ENCODE measurements at places on chromosomes 6 and 20. TPM values are rescaled to one million over a fixed set of nuclear protein-coding genes. Genes with fewer than 3 reads are reported as not detected.

Gene HLA-DPA1
- 707 TPM for total RNA-seq

Gene BLCAP
- total RNA-seq, result 51.2 TPM

Gene BMP6
- not detected for total RNA-seq

Gene LTA
- total RNA-seq, result 69.8 TPM

Gene SCRT2
- not detected for total RNA-seq

Gene PPARD
- 12.3 TPM for total RNA-seq

Gene SPATA2
- 10.1 TPM for total RNA-seq

Gene PBOV1
- not detected for total RNA-seq

Gene GLYATL3
- total RNA-seq, result not detected

DNA sequence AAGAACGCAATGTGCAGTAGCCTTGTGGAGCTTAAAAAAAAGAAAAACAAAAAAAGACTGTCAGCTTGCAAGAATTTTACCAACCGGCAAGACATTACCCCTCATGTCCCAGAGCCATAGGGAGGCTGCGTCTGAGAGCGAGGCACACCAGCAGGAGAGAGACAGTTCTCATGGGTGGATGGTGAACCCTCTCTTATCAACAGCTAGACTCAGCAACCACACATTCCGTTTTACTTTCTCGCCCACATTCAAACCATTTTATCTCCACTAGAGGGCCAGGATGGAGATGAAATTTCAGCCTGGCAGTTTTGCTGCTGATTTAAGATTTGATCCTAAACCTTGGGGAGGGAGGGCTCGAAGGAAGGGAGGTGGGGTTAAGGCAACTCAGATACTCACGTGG, 247.0 kb downstream of the ATXN1 start:
- no peak for DNase-seq

DNA sequence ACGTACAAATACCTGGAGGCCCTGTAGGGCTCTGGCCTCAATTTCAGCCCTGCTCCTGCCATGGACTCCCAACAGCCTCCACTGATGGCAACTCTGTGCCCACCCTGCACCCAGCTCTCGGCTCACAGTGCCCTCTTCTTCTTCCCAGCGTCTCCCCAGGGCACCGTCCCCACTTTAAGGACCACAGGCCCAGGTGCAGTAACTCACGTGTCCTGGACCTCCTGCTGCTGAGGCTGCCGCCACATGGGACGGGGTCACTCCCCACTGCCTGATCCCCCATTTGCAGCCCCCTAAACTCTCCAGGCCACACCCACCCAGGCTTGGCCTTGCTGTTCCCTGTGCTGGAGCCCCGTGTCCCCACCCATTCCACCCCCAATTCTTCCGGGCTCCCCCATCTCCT, 223.4 kb downstream of the PREX1 start:
- no peak for DNase-seq

DNA sequence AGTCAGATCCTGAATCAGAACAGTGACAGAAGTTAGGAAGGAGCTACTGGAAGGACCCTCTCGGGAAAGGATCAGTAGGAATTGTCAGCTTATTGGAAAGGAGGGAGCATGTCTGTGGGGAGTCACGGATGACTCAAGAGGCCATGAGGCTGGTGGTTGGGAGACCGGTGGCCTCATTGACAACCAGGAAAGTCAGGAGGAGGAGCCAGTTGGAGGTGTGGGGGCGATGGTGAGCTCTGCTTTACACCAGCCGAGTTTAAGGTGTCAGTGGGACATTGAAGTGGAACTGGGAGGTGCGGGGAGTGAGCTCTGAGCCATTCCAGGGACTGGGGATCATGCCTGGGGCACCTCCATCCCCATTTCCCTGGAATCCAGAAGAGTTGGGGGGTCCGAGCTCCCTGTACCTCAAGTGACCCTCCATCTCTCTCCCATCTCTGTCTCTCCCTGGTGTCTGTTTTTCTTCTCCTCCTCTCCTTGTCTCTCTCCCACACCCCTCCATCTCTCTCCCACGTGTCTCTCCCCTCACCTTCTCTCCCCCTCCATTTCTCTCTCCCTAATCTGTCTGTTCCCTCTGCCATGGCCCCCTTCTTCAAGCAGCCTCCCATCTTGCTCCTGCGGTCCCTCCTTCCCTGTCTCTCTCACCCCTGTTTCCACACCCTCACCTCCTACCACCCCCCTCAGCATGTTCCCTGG, 14.3 kb upstream of the ZBTB9 start:
- DNase-seq, result no peak

- no peak for DNase-seq
These were observed 80.6 kb upstream of the MBOAT1 start for GRCh38 chr6:20292905-20293304.

GRCh38 chr6:144435602-144436426, 150.7 kb downstream of the UTRN start:
- no peak for DNase-seq

DNA sequence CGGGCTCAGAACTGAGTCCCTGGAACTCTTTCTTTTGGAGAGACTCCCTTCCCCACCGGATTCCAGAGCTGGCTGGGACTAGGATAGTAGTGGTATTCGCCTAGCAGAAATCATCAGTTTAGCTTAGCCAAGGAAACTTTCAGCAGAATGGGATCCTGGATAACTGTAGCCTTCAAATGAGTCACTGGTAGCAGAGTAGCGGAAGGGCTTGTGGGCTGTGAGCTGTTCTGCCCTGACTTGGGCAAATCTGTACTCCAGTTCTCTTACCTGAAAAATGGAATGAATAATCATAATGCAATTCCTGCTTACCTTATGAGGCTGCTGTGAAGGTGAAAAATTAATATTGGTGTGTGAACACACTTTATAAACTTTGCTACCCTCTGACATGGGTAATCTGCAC, 244.3 kb upstream of the CHD6 start:
- DNase-seq, result no peak

DNA sequence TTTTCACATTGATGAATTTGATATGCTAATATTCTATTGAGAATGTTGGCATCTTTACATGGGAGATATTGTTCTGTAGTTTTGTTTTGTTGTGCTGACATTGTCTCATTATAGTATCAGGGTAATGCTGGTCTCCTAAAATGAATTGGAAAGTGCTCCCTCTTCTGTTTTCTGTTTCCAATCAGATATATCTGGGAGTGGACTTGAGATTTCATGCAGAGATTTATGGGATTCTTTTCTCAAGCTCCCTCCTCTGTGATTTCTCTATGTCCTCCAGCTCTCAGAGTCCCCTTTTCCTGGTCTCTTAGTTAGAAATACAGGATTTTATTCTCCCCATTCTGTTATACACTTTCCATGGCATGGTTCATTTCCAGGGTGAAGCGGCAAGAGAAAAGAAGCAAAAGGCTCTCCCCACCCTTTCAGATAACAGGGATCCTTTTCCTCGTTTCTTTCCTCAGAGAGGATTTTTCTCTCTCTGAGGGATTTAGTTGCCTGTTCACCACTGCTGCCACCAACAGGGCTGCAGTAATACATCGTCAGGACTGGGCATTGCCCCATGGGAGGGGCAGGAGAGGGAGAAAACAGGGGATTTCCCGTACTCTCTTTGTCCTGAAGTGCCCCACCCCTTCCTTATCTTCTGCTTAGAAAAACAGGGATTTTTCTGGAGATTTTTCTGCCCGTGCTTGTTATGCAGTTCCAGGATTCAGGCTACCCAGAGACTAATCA, 59.3 kb upstream of the STMND1 start:
- no peak for DNase-seq

- DNase-seq, result no peak
These were observed 29.2 kb downstream of the TAF11 start for GRCh38 chr6:34858681-34859080.

GRCh38 chr20:33875534-33876026, 64.4 kb downstream of the CHMP4B start:
- DNase-seq, result no peak

DNA sequence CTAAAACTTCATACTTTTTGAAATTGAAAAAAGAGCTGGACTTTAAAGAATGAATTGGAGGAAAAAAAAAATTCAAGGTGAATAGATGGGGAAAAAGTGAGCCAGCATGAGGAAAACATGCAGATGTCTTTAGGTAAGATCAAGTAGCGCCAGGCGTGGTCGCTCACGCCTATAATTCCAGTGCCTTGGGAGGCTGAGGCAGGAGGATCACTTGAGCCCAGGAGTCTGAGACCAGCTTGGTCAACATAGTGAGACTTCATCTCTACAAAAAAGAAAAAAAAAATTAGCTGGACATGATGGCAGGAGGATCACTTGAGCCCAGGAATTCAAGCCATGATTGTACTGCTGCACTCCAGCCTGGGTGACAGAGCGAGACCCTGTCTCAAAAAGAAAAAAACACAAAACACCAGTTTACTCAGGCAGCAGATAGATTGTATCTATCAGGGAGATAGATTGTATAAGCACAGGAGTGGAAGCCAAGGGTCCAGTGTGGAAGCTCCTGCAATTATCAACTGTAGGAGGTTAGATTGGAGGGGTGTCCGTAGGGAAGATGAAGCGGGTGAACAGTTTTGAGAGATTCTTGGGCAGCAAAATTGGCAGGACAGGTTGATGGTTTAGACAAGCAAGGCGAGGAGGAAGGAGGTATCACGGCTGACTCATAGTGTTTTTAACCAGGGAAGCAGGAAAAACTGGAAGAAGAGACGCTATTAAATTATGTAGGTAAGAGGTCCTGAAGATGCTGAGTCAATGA, 97.6 kb upstream of the ZNF217 start:
- no peak for DNase-seq

DNA sequence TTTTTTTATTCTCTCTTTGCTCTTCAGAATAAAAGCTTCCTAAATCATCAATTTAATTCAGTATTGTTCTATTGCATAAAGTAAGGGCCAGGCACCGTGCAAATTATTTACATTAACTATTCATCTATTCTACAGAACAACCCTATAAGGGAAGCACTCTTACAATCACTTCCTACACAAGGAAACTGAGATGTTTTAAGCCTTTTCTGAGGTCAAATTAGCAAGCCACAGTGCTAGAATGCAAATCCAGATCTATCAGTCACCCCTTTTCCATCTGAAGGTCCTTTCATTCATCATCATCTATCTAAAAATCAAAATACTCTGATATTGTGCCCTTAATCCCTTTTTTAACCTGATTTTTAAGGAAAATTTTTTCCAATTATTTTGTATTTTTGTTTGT, 31.2 kb downstream of the FRK start:
- DNase-seq, result no peak

- no peak for DNase-seq
These were observed 208.6 kb upstream of the MCHR2 start for GRCh38 chr6:100202417-100203194.

DNA sequence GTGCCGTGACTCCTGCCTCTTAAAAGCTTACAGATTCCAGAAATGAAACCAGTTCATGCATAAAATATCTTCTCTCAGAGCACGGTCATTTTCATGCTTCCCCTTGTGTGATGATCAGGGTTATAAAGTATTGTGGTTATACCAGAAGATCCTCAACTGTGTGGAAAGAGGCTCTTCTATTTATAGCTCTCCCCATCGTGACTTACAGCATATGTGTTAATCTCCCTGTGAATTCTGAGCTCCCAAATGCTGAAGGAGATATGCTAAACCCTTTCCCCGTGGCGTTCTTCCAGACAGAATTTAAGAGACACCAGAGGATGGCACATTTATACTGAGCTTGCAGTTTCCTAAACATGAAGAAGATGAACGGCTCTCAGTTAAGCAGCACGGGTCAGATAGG, 158.8 kb downstream of the CDH26 start:
- DNase-seq, result no peak

DNA sequence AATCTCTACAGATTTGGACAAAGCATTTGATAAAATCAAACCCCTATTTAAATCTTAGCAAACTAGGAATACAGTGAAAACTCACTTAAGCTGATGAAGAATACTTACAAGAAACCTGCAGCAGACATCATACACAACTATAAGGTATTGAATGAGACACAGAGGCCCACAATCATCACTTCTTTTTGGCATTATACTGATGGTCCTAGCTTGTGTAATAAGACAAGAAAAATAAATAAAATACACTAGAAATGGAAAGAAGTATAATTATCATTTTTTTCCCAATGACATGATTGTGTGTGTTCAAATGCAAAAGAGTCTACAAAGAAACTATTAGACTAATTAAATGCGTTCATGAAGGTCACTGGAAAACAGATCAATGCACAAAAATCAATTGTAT, 8.8 kb upstream of the OR2B6 start:
- no peak for DNase-seq

GRCh38 chr6:16336056-16336818, 97.8 kb downstream of the GMPR start:
- DNase-seq, result no peak

DNA sequence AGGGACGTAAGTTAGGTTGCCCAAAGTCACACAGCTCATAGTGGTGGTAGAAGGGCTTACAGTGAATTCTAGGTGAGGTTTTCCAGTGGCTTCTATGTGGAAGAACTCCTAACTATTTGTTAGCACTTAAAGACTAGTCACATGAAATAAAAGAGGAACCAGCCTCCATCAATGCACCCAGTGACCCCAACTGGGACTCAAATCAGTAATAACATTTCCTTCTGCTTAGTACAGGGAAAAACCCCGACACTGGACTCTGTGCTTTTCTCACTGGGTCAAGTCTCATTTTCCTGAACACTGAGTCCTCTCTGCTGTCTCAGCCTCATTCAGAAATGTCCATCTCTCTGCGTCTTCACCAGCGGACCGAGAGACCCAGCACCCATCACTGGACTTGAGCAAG, 89.2 kb downstream of the SLC22A23 start:
- no peak for DNase-seq

DNA sequence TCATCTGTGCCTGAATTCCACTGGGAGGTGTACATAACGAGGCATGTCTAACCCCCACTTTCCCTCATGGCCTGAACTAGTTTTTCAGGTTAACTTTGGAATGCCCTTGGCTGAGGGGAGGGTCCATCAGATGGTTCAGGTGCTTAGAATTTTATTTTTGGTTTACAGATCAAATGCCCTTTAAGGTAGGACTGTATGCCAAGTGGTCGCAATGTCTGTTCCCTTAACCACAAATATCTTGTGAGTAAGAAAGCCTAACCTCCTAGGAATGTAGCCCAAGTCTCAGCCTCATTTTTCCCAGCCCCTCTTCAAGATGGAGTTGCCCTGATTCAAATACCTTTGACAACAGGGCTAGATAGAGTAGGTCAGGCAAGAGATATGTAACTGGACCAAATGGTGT, 78.4 kb downstream of the RNASET2 start:
- DNase-seq, result no peak

DNA sequence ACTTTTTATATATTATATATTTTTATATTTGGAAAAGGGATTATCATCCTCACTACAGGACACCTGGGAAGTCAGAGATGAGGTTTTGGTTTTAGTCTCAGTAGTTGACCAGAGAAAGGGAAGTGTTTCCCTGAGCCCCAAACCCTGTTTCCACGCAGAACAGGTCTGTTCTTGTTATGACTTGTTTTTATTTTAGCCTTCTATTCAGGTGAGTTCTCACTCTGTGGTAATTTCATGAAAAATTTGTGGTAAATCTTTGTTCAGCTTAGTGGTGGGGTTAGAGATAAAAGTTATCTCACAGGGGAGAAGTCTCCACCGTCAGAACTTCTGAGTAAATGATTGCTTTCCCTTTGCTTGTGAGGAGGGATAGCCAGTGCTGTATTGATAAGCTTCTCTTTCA, 224.9 kb downstream of the FARS2 start:
- peak; percentile 64 for DNase-seq

All from GM12878 (cell line).